G401 (cell line): ENCODE measurements at places on chromosomes 3 and 15. TPM values are rescaled to one million over a fixed set of nuclear protein-coding genes. Genes with fewer than 3 reads are reported as not detected.
A peak's percentile ranks its signal among the peaks of the same experiment; 100 is the strongest.

GRCh38 chr3:129001101-129001805 lies at the start of gene EFCC1:
TSS of gene EFCC1 (plus strand) at chr3:129001304. CDS start at chr3:129001629, 325 bp downstream.
- DNase-seq, result no peak

- no peak for DNase-seq
Measured at GRCh38 chr15:66019826-66020398, 150.6 kb downstream of the RAB11A start.

- DNase-seq, result no peak
Measured at GRCh38 chr15:99438224-99438585, 127.6 kb upstream of the MEF2A start.

DNA sequence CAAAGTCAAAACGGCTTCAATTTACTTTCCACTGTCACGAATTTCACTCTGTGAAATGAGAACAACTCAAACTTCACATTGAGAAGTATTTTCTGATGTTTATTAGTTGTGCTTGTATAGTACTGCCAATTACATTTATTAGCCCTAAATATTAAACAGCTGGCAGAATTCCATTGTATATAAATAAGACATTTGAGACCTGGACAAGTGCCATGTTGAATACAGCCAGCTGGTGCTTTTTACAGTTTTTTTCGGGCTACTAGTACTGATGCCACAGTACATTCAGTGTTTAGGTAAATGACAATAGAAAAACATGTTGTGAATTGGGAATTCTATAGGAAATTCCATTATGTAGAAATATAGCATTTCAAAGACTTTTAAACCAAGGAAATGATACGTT lies 79.0 kb downstream of the EPHA3 start:
- DNase-seq, result no peak

DNA sequence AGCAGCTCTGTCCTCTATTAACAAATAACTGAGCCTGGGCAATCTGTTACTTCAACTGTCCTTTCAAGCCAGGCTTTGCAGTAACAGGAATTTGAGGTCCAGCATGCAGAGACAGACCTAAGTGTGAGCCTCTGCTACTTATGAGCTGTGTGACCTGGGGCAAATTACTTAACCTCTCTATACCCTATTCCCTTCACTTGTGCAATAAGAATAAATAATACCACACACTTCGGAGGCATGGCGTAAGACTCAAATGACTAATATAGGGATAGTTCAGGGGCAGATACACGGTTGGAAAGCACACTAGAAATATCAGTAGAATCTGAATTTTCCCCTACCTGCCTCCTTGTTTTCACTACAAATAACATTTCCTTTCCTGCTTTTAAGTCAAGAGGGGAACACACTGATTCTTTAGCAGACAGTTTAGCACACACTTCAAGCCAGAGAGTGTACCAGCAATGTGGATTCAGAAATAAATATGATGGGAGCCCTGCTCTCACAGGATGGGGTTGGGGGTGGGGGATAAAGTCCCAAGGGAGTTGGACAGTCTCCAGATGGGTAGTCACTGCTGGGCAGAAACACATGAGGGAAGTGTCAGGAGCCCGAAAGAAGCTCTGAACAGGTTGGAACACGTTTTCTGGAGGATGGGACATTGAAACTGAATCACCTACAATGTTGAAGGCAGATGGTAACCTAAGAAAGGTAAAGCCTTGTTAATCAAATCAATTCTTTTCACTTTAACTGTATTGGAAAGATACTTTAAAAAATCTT lies 61.8 kb upstream of the RBP1 start:
- DNase-seq, result no peak

DNA sequence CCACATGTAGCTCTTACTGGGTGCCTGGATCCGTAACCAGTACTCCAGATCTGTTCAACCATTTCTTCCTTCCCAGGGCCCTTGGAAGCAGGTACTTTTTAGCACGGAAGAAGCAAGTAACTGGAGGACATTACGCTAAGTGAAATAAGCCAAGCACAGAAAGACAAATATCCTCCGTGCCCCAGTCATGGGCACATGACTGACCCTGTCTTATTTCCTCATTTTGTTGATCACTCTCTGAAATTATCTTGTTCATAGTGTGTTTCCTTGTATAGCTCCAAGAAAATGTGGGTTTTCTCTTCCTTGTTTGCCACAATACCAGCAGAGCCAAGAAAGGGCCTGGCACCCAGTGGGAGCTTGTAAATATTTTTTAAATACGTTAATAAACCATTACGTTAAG lies 32.2 kb upstream of the MTMR14 start:
- no peak for DNase-seq

DNA sequence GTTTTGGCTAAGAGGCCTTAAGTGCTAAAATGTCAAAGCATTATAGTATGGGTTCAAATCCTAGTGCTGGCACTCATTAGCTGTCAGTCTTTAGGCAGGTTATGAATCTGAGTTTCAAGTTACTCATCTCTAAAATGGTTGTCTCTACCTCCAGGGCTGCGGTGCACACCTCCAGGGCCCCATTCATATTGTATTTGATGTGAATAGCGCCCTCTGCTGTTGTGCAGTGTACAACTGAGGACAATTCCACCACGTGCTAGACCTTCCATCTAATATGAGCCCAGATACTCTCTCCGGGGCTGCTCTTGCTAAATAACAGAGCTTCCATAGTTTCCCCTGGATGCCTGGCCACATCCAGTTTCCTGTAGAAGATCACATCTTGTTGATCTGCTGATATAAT lies 54.3 kb downstream of the OXNAD1 start:
- peak; percentile 17 for DNase-seq

DNA sequence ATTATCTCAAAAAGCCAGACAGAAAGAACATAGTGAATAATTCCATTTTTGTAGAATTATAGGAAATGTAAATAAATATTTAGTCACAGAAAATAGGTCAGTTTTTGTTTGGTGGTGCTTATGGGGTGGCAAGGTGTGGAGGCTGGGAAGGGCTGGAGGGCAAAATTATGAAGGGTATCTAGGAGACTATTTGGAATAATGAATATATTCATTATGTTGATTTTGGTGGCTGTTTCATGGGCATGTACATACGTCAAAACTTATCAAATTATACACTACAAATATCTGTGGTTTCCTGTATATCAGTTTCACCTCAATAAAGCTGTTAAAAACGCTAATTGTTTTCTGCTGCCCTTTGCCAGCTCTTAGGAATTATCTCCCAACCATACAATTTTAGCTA lies 298.7 kb upstream of the GOLIM4 start:
- DNase-seq, result no peak

GRCh38 chr3:107431246-107432012 lies 54.2 kb downstream of the CCDC54 start:
- peak; percentile 76 for DNase-seq

DNA sequence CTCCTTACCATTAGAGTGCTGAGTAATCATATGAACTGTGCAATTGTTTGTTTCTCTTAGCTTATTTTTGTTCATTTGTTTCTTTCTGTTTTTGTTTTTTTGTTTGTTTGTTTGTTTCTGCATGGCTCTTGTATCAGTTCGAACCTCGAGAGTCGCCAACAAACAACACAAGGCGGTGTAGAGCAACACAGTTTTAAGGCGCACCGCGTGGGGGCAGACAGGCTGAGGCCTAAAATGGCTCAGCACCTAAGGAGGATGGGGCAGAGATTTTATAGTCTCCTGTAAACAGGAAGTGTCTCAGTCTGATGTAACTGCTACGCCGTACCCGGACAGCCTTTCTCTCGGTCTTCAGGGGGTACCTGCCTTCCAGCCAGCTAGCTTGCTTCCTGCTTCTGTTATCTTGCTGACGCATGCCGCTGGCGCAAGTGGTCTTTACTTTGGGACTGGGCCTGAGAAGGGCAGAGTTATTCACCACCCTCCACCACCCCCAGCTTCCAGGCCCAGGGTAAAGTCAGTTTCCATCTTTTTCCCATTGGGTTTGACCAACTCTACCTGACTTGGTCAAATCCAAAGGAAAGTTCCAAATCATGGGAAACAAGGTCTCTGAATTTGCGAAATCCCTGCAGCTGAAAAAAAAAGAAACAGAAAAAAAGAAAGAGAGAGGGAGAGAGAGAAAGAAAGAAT lies 25.8 kb upstream of the MFGE8 start:
- DNase-seq, result no peak

GRCh38 chr15:92843814-92844213 lies 56.3 kb upstream of the CHD2 start:
- no peak for DNase-seq

- peak; percentile 9 for DNase-seq
Measured at GRCh38 chr3:89488800-89489580, 381.6 kb downstream of the EPHA3 start.

DNA sequence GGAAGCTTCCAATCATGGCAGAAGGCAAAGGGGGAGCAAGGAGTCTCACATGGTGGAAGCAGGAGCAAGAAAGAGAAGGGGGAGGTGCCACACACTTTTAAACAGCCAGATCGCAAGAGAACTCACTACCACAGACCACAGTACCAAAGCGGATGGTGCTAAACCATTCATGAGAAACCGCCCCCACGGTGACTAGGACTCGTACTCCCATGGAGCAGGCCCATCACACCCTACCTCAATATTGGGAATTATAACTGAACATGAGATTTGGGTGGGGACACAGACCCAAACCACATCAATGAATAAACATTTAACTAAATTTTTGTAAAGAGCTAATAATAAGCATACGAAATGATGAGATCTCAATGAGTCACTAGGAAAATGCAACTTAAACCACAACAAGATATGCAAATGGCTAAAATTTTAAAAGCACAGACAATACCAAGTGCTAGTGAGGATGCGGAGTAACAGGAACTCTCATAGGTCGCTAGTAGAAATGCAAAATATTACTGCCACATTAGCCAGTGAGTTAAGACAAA lies 10.0 kb downstream of the MRPS25 start:
- no peak for DNase-seq

DNA sequence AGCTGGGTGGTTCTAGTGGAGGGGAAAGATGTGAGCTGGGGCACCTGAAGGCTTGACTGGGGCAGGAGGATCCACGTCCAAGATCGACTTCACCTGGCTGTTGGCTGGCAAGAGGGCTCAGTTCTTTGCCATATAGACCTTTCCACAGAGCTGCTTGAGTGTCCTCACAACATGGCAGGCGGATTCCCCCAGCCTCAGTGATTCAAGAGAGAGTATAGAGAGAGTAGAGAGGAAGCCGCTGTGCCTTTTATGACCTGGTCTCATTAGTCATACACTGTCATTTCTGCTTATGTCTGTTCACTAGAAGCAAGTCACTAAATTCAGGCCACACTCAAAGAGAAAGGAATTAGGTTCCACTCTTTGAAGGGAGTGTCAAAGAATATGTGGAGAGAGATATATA lies 101.6 kb downstream of the APBA2 start:
- no peak for DNase-seq

DNA sequence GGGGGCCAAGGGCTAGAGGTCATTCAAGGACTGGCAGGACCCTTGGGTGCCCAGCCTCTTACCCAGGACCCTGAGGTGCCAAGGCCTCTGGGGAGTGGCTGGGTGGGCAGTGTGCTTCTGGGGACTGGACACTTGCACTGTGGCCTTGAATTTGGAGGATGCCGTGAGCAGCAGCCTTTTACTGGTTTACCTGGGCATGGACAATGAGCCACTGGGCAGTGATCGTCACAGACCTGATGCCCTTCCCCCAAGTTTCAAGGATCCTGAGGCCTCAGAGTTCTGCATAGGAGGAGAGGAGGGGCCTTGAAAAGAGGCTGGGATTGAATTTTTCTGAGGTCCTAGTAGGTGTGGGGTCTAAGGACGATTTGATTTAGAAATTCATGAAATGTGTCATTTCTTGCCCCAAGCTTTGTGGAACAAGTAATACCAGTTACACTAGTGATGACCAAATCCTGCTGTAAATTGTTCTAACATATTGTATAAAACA lies 146.1 kb upstream of the TPM1 start:
- no peak for DNase-seq

DNA sequence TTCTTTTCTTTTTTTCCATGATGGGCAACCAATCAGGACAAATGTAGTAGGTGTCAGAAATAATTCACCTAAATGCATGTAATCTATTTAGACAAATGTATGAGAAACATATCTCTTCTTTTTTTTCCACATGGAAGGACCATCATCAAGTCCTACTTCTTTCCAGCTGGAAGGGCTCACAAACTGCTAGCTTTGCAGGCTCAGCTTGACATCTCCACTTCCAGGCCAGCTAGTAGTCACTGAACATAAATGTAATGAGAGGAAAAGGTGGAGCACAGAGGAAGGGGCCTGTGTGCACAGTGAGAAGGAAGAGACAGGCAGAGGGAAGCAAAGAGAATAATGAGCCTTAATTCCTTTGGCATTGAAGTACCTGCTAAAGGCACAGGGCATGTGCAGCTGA lies 504.9 kb downstream of the MCTP2 start:
- DNase-seq, result no peak

- peak; percentile 3 for DNase-seq
Measured at GRCh38 chr3:124653071-124653796, 77.0 kb upstream of the UMPS start.

DNA sequence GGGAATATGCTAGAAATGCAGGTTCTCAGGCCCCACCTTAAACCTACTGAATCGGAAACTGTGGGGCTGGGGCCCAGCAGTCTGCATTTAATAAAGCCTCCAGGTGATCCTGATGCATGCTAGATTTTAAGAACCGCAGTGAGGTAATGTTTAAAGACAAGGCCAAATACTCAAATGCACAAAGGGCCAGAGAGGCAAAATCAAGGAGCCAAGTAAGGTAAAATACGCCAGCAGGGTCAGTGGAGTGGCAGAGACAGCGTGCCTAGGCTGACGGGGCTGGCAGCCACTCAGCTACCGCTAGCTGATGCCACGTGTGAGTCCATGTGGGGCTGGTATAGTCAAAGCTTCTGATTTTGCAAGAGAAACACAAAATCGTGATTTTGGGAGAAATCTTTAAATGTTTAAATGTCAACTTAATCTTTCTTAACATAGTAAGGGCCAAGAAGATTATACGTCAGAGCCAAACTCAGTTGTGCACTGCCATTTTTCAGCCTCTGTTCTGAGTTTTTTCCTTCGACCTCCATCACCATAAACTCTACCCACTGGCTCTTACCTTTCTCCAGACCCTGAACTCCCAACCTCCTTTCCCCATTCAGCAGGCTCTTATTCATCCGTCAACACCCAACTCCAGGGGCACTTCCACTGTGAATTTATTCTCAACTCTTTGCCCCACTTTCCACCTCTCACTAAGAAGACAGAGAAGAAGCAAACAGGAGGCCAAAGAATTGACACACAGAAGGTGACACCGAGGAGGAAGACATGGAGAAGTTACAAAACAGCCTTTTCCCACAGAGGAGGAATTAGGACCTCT lies 136.6 kb upstream of the RAD18 start:
- DNase-seq, result no peak

TPM1 gene
- 768 and 828 TPM in 2 replicates for total RNA-seq

FBN1 gene
- total RNA-seq, result 15.3 and 17.2 TPM in 2 replicates

PPP1R14D gene
- total RNA-seq, result not detected in 2 replicates

C3orf85 gene
- total RNA-seq, result not detected in 2 replicates

GUCA1C gene
- total RNA-seq, result not detected in 2 replicates

PLA2G4B gene
- 0.37 and 0.92 TPM in 2 replicates for total RNA-seq

GRM2 gene
- under 0.01 TPM in 1 of 2 replicates, not detected in the other for total RNA-seq

ZNF660 gene
- 1.1 and 6.3 TPM in 2 replicates for total RNA-seq

HESX1 gene
- 0.43 and 3.6 TPM in 2 replicates for total RNA-seq

DZIP1L gene
- total RNA-seq, result 16.2 and 17.8 TPM in 2 replicates

SEMA3G gene
- 0.10 and 0.98 TPM in 2 replicates for total RNA-seq

LMAN1L gene
- not detected in 2 replicates for total RNA-seq

LTK gene
- not detected in 2 replicates for total RNA-seq

DUOXA2 gene
- total RNA-seq, result not detected in 2 replicates

CORO2B gene
- total RNA-seq, result 1.0 TPM in 1 of 2 replicates, not detected in the other

EFCAB12 gene
- total RNA-seq, result not detected in 2 replicates
